ENCODE measurements at places on chromosomes 2 and 18.

DNA sequence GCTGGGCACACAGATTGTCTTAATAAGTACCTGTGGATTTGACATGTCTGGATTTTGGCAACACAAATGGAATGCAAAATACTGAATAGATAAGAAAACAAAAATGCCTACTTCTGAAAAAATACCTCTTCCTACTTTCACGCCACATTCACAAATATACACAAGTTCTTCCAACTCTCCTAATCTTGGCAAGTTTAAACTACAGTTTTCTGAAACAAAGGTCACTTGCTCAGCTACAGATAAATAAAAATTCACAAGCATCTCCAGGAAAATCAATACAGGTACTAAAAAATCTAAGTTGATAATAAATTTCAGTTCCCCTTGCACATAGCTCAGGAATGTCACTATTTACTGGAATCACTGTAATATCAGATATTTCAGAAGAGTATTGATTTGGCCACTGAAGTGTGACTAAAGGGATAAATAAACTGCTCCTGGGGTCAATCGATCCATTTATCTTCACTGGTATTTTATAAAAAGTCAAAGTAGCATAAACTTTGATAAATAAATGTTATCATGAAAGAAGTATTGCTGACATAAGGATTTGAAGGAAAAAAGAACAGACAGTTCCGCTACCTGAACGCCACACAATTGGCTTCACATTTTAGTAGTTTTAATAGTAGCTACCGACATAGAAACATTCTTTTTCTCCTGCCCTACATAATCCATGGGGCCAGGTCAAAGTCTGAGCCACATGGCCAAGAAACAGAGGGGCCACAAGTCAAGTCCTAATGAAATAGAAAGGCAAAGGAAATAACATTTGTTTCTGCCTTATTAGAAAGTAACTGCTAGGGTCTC is 243.1 kb downstream of the AFF3 start:
- no peak for DNase-seq

DNA sequence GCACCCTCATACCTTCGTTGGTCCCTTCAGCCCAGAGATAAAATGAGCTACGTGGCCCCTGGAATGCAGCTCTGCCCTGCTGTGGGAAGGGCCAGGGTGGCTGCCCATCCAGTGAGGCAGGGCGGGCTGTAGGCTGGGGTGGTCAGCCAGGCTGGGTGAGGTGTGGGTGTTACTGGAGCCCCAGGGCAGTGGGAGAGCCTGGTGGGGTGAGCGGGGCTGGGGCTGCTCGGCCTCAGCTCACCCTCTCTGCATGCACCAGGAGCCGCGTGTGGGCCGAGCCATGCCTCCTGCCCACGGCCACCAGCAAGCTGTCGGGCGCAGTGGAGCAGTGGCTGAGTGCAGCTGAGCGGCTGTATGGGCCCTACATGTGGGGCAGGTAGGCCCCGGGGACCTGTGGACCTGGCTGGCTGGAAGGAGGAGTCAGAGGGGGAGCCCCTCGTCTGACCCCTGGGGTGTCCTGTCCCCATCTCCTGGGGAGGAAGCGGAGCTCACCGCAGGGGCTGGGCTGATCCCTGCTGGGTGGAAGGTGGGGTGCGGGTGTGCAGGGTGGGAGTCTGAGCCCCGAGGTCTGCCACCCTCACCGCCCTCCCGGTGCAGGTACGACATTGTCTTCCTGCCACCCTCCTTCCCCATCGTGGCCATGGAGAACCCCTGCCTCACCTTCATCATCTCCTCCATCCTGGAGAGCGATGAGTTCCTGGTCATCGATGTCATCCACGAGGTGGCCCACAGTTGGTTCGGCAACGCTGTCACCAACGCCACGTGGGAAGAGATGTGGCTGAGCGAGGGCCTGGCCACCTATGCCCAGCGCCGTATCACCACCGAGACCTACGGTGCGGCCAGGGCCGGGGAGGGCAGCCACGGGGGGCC is 5.5 kb downstream of the RNPEPL1 start:
- DNase-seq: no peak

GRCh38 chr2:239274391-239275043 is 126.3 kb downstream of the HDAC4 start:
- DNase-seq: peak; percentile 36

- DNase-seq: no peak
Measured at GRCh38 chr2:134453973-134454372, 200.1 kb downstream of the MGAT5 start.

DNA sequence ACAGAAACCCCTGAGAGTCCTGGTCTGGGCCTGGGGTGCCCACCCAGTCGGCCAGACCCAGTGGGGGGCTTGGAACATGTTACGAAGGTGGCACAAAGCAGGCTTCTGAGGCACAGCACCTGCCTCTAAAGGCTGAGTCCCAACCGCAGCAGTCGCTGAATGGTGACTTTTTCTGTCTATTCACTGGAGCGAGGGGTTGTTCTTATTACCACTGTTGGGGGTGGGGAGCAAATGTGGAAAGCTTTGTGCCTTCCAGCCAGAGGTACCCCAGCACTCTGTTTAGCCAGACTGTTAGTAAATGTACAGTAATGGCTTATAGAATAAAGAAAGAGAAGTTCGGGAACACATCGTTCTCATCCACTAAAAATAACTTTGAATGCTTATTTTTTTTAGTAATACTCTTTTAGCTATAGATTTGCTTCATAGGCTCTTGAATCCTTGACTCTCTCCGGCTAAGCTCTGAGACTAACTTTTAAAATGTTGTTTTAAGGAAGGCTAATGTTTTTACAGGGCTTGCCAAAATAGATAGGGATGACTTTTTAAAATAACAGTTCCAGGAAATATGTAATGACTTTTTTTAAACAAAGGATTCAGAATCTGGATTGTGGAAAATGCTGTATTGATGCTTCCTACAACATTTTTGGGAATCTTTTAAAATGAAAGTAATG is 23.4 kb upstream of the PTPN2 start:
- no peak for DNase-seq

GRCh38 chr2:185145316-185146121 is 547.2 kb downstream of the ZNF804A start:
- no peak for DNase-seq

GRCh38 chr2:160005908-160006307 is 56.5 kb downstream of the PLA2R1 start:
- no peak for DNase-seq

DNA sequence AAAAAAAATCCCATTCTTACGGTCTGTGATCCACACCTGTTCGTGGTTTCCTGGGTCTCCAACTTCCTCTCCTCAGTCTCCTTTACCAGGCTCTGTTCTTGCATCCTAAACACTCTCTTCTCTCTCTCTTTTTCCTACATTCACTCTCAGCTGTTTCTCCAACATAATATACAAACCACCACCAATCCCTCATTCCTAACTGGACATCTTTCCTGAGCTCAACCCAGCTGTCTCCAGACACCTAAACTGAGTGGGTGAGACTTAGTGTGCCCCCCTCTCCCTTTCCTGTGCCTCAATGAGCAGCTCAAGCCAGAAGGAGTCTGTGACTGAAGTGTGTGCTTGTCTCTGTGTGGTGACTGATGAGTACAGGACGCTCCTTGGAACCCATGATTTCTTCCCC is 59.4 kb downstream of the LIPG start:
- DNase-seq: no peak

- no peak for DNase-seq
Measured at GRCh38 chr2:213766062-213766461, 481.8 kb downstream of the SPAG16 start.

- no peak for DNase-seq
Measured at GRCh38 chr2:109370399-109371035, 241.5 kb downstream of the SH3RF3 start.

DNA sequence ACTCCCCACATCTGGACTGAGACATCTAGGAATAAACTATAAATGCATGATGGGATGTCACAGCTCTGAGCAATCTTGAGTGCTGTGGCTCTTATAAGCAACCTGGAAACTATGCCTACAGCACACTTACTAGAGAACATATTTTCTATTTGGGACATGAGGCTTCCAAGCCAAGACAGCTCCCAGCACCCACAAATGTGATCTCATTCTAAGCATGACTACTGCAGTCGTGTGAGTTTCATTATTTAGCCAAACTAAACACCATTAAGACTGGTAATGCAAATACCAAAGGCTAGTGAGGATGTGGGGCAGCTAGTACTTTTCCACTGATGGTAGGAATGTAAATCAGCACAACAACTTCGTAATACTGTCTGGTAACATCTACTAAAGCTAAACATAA is 72.5 kb downstream of the RTTN start:
- DNase-seq: no peak

DNA sequence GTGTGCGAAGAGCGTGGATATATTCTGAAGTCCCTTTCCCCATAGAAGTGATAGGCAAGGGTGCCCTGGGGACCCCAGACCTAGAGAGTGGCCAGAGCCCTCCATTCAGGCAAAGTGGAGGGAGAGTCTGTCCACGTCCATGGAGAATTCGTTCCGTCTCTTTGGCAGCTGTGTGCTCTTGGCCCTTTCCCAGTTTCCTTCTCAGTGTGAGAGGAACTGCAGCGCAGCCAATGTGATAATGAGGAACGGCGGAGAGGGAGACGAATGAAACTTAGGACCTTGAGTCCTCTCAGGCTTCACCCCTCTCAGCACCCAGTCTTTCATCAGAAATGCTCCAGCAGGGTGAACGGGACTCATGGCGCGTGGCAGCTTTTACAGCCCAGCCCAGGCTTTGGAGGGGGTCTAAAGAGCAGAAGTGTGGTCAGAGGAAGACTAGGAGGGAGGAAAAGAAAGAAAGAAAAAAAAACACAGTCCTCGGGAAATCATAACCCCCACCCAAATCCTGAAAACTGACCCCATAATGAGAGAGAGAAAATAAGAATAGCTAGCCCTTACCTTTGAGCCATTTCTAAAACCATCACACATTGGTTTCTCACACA is 95.0 kb upstream of the RIOK3 start:
- no peak for DNase-seq

DNA sequence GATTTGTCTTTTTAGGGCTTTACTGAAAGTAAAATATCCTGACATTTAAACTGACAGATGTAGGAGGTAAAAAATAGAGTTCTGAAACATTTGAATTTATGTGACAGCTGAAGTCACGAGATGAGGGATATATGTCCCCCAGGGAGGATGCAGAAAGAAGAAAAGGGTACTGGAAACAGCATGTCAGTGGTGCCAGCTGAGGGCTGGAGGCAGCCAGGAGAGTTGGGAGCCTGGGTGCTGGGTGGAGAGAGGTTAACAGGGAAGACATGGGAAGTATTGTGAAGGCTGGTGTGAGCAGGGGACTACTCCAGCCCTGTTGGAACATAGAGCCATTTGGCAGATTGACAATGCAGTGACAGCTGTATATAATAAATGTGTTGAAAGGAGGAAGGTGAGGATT is 11.8 kb upstream of the MOCOS start:
- no peak for DNase-seq

- DNase-seq: no peak
Measured at GRCh38 chr2:129377078-129377469, 602.4 kb upstream of the RAB6C start.

GRCh38 chr2:132671151-132671835 is 1.3 kb upstream of the LYPD1 start:
- DNase-seq: no peak

Data from CD4-positive, alpha-beta T cell treated with Interleukin-17A for 4 hours (primary cell).